Activated CD4-positive, alpha-beta T cell treated with anti-CD3 and anti-CD28 coated beads for 36 hours (primary cell): ENCODE measurements at places on chromosomes 3 and 15. TPM values are rescaled to one million over a fixed set of nuclear protein-coding genes. Genes with fewer than 3 reads are reported as not detected.

The FAM174B gene
- 4.9 TPM for total RNA-seq

DNA sequence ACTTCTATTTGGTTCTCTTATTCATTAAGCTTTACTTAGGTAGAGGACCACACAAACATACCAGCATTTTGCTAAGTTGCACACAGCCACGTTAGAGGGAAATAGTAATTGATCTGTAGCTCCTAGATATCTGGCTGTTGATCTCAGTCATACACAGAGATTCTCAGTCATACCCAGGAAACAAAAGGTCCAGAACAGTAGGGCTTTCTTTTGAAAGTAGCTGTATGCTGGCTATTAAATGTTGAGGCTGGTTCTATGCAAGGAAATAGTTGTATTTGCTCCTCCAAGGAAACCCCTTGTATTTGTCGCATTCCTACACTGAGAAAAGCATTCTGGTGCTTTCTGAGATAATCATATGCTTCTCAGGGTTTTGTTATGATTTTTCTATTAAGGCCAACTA lies 523.8 kb downstream of the SOX2 start:
- no peak for DNase-seq

- DNase-seq, result no peak
These were observed 21.9 kb downstream of the LRIG1 start for GRCh38 chr3:66478960-66479359.

The SNURF gene
- total RNA-seq, result 20.4 TPM

DNA sequence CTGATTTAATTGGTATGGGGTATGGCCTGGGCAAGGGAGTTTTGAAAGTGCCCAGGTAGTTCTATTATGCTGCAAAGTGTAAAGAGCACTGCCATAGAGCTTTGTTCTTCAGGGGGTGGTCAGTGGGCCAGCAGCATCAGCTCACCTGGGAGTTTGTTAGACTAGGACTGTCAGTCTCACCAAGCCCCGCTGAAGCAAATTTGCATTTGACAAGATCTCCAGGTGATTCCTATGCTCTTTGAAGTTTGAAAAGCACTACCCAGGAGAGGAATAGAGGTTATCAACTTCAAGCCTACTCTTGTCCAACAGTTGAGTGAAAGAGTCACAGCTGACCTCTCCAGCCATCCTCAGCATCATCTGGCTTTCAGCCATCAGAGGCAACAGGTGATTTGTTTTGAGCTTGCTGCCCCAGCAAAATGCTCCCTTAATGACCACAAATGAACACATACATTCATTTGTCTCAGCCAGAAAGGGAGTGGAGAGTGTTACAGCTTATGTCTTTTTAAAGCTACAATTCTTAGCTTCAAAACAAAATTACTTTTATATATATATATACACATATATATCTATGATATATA lies 8.0 kb downstream of the ZSCAN2 start:
- DNase-seq, result no peak

The DIPK2A gene
- total RNA-seq, result 15.5 TPM

DNA sequence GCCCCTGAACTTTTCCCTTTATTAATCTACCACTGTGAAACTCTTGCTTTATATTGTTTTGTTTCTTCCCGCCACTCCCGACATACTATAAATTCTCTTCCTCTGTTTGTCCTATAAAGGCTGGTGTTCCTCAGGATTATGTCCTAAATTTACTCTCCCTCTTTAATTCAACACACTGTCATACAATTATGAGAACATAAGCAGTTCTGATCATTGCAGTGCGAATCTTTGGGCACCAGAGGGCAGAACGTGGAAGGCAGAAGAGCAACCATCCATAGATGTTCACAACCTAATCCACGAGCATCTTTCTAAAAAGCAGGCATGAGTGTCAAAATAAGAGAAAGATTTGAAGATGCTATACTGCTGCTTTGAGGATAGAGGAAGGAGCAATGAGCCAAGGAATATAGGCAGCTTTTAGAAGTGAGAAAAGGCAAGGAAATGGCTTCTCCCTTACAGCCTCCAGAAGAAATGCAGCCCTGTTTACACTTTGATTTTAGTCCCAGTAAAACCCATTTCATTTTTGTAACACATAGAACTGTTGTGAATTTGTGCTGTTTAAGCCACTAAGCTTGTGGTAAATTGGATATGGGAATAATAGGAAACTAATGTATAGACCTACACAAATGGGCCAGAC lies 179.4 kb downstream of the GBE1 start:
- peak; percentile 42 for DNase-seq

The TGM4 gene
- total RNA-seq, result not detected

- DNase-seq, result no peak
These were observed 450.8 kb upstream of the NAALADL2 start for GRCh38 chr3:174408310-174408709.

DNA sequence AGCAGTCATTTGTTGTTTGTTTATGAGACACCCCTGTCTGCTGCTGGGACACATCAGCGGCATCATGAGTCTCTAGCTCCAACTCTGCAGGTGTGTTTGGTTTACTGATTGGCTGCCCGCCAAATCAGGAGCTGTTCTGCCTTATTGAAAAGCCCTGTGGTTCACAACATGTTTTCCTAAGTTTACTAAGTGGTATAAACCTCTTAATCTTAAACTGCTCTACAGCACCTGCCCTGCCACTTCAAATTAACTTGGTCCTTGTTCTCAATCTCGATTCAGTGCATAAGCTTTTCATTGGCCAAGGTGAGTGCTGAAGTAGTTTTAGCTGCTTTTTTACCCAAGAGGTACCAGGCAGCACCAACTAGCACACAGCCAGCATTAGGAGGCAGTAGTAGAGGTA lies 77.8 kb upstream of the WDR72 start:
- DNase-seq, result peak; percentile 5

GRCh38 chr3:125003369-125003853 lies 52.4 kb downstream of the HEG1 start:
- DNase-seq, result no peak

The FEZF2 gene
- total RNA-seq, result not detected

DNA sequence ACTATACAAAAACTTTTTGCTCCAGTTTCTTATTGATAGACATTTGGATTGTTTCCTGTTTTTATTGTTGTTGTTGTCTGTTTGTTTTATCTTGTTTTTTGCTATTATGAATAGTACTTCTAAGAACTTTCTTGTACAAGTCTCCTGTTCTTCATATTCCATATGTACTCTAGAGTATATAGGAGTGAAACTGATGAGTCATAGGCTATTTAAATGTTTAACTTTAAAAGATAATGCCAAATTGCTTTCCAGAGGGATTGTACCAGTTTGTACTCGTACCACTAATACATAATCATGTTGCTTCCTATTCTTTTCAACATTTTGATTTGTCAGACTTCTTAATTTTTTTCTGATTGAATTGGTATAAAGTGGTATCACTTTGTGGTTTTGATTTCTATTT lies 19.6 kb downstream of the LRRC49 start:
- no peak for DNase-seq

GRCh38 chr15:30953731-30954378 lies 37.6 kb downstream of the MTMR10 start:
- DNase-seq, result peak; percentile 37

DNA sequence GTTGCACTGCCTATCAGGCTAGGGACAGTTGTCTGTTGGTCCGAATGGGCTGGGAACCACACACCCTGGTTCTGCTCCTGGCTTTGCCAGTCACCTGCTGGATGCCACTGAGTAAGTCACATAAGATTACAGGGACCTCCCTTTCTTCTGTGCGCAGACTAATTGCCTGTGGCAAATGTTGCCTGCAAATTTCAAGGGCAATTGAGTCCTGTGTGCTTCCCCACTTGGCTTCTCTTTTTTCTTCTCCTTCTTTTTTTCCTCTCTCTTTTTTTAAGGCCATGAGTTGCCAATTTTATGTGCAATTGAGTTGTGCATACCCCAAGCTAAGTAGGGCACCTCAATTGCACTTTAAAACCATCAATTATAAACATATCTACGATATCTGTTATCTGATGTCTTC lies 963.4 kb downstream of the MCTP2 start:
- DNase-seq, result no peak

DNA sequence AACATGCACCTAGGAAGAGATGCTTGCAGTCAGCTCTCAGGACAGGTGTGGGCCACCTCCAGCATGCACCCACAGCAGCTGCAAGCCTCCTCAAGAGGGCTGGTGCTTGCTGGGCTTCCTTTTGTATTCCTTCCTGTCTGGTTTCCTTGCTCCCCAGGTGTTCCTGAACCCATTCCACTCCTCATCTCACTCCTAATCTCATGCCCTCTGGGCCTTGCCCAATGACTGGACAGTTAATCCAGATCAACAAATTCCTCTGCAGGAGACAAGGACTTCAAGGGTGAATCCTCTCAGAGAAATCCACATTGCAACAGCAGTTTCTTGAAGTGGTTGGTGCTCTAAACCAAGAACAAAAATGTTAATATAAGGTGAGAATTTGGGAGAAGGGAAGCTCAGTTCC lies 30.7 kb downstream of the RASGRP1 start:
- DNase-seq, result no peak

The CLDN18 gene
- total RNA-seq, result not detected

DNA sequence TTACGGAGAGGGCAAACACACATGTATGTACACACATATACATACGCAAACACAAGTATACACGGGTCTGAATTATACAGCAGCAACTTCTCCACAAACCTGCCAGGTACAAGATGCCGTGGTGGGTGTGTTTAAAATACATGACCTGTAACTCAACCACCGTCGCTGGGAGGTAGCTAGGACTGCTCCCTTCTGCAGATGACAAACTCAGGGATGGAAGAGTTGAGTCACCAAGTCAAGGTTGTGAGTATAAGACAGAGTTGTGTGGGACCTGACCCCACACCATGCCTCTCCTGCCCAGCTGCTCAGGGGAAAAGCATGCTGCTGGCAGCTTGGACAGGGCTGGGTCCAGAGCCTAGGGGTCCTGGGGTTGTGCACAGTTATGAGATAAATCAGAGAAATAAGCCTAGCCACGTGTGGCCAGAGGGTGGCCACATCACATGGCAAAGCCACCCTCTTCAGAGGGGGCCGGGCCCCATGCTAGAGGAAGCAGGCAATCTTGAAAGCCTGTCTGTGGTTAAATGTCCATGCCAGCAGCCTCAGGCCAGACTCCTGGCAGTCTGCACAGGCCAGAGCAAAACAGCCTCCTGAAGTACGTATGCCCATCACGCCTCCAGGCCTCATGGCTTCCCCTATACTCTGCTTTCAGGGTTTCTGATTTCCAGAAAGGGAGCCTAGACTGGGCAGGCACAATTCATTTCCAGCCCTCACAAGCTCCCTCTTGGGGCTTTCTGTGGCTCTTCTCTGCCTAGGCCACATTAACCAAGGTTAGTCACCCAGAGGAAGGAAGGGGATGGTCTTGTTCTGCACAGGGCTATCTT lies 107.7 kb upstream of the RPL32 start:
- DNase-seq, result peak; percentile 78

DNA sequence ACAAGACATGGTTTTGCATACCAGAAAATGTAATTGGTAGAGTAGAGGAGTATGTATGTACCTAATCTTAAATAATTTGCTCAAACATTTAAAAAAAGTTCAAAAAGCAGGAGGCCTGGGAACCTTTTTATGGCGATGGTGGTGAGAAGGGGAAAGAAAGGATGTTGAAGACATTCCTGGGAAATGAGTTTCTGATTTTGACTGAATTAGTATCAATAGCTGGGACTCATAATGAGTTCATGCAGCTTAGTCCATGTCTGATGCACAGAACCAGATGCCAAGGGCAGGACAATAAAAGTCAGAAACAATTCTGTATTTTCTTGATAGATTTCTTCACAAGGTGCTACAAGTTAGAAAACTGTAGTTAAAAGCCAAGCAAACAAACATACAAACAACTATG lies 395.3 kb downstream of the GAP43 start:
- no peak for DNase-seq

- DNase-seq, result no peak
These were observed 49.1 kb downstream of the CMTM7 start for GRCh38 chr3:32440611-32441350.

GRCh38 chr3:195802795-195803194 lies 8.9 kb downstream of the MUC4 start:
- no peak for DNase-seq

- no peak for DNase-seq
These were observed 340.1 kb downstream of the PTPRG start for GRCh38 chr3:61901496-61901895.

The PLD1 gene
- total RNA-seq, result 1.1 TPM

The IGDCC3 gene
- not detected for total RNA-seq

DNA sequence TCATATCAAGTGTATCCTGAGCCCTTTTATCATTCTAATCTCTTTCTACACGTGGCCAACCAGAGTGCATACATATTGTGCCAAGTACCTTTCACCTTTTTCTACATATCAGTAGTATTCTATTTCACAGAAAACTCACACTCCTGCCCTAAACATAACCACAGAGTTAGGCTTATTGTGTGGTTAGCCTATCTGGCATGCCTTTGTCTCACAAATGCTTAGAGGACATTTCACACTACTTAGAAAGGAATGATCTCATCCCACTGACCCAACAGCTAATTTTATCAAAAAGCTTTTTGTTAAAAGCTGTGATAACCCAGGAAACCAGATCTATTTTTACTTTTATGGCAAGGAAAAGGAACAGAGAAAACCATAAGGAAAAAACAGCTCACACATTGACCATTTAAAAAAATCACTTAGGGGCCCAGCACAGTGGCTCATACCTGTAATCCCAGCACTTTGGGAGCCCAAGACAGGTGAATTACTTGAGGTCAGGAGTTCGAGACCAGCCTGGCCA lies 17.8 kb upstream of the MAP4 start:
- no peak for DNase-seq

DNA sequence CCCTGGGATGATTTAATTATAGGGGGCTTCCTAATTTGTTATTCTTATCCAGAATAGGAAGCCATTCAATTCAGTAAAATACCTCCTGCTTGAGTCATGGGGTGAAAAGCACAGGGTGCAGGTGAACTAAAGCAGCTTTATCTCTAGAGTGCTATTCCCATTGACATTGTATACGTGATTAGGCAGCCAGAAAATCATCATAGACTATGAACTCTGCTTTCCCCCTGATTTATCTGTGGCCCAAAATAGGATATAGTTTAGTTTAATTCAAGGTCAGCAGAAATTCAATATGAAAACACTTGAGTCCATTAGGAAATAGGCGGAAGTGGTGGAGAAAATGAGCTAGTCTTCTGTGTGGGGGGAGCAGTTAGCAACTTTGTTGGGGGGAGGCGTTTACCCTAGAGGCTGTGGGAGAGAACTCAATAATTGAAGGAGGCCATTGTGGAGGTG lies 18.2 kb upstream of the PRKCI start:
- no peak for DNase-seq

The PLIN1 gene
- total RNA-seq, result 0.39 TPM

GRCh38 chr3:182811269-182811596 lies 17.9 kb downstream of the ATP11B start:
- DNase-seq, result no peak

GRCh38 chr15:81146466-81146865 lies 12.4 kb downstream of the CFAP161 start:
- DNase-seq, result no peak

The MCCC1 gene
- 22.0 TPM for total RNA-seq

The SLC7A14 gene
- not detected for total RNA-seq

GRCh38 chr3:108983051-108983450 lies 29.4 kb upstream of the GUCA1C start:
- DNase-seq, result no peak

GRCh38 chr15:52037889-52038505 lies 19.0 kb downstream of the MAPK6 start:
- no peak for DNase-seq

The SLC30A4 gene
- total RNA-seq, result 1.9 TPM
